ENCODE measurements at places on chromosomes 4 and X.

DNA sequence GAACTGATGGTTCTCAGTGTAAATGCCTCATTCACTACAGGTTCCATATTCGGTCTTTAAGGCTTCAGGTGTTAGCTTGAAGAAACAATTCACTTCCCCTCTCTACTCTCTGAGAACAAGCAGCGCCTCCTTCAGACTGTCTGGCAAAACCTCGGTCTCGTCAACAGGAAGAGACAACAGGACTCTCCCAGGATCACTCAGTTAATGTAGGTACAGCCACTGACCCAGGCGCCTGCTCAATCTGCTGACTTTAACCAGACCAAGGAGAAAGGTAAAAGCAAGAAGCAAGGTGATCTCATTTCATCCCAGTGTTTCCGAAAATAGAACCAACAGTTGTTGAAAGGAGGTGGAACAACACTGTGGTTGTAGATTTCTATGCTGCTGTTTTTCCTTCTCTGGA lies 102.2 kb downstream of the SLC2A9 start:
- DNase-seq: no peak

GRCh38 chr4:88359558-88359957 lies 19.1 kb upstream of the HERC6 start:
- no peak for DNase-seq

DNA sequence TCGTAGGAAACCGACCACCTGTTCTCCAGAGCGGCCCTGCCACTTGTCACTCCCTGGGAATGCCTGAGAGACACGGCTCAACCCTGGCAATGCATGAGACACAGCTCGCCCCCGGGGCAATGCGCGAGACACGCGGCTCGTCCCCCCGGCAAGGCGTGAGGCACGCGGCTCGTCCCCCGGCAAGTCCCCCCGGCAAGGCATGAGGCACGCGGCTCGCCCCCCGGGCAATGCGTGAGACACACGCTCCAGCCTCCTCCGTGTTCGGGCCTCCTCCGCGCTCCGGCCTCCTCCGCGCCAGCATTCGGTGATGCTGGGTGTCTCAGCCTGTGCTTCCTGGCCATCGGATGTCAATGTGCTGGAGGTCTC lies 27.5 kb upstream of the CPLX1 start:
- no peak for DNase-seq

- no peak for DNase-seq
These were observed 12.9 kb downstream of the LETM1 start for GRCh38 chr4:1842993-1843448.

Data from NCI-H1694 (cell line).